ENCODE measurements at places on chromosomes 7 and 10. TPM values are rescaled to one million over a fixed set of nuclear protein-coding genes. Genes with fewer than 3 reads are reported as not detected.

The JAKMIP3 gene
- 0.40 TPM for total RNA-seq

The EEF1AKMT2 gene
- 5.2 TPM for total RNA-seq

The PI4K2A gene
- 19.1 TPM for total RNA-seq

The SLC18A3 gene
- 1.5 TPM for total RNA-seq

The CLCN1 gene
- total RNA-seq: not detected

The CPA5 gene
- not detected for total RNA-seq

The LRRC17 gene
- 1.4 TPM for total RNA-seq

The LRMDA gene
- total RNA-seq: 4.9 TPM

The PON2 gene
- 299 TPM for total RNA-seq

The RAB19 gene
- total RNA-seq: 17.7 TPM

The GLI3 gene
- 4.6 TPM for total RNA-seq

The CDHR1 gene
- 110 TPM for total RNA-seq

The PAPOLB gene
- 0.16 TPM for total RNA-seq

The TUBAL3 gene
- total RNA-seq: 68.5 TPM

The KIF11 gene
- 0.60 TPM for total RNA-seq

The EXOC6 gene
- total RNA-seq: 11.3 TPM

The GRID2IP gene
- 0.20 TPM for total RNA-seq

The NUDT1 gene
- 23.6 TPM for total RNA-seq

The RAPGEF5 gene
- 91.6 TPM for total RNA-seq

The PSMA2 gene
- total RNA-seq: 15.3 TPM

The PARG gene
- total RNA-seq: 26.8 TPM

The TUBB8 gene
- not detected for total RNA-seq

The GBX1 gene
- total RNA-seq: not detected

The PRSS1 gene
- not detected for total RNA-seq

The SLC26A5 gene
- 6.0 TPM for total RNA-seq

The PTPRZ1 gene
- 1.6 TPM for total RNA-seq

The SPDYE2B gene
- not detected for total RNA-seq

The LHFPL3 gene
- 0.80 TPM for total RNA-seq

The TMEM213 gene
- total RNA-seq: not detected

The CYP26C1 gene
- not detected for total RNA-seq

The TRPV5 gene
- total RNA-seq: not detected

The UNCX gene
- total RNA-seq: not detected

The SPDYE5 gene
- not detected for total RNA-seq

The ASAH2 gene
- total RNA-seq: 0.32 TPM

The DLX5 gene
- total RNA-seq: not detected

The UPK3B gene
- total RNA-seq: 11.6 TPM

The NUTM2A gene
- 0.80 TPM for total RNA-seq

The CFAP70 gene
- total RNA-seq: 1.2 TPM

The ANKRD22 gene
- 6.1 TPM for total RNA-seq

The PNLIP gene
- not detected for total RNA-seq

The OPALIN gene
- not detected for total RNA-seq

The IGF2BP3 gene
- total RNA-seq: not detected

The GIMAP1 gene
- 1.5 TPM for total RNA-seq

The POM121 gene
- 22.9 TPM for total RNA-seq

The CABCOCO1 gene
- total RNA-seq: not detected

The FKBP9 gene
- total RNA-seq: 186 TPM

The ATRNL1 gene
- 18.4 TPM for total RNA-seq

The OGA gene
- total RNA-seq: 608 TPM

The OGDHL gene
- 1.00 TPM for total RNA-seq

All from transverse colon (tissue), 4 donors.